ENCODE measurements at places on chromosomes 7 and 10.
A peak's percentile ranks its signal among the peaks of the same experiment; 100 is the strongest.

DNA sequence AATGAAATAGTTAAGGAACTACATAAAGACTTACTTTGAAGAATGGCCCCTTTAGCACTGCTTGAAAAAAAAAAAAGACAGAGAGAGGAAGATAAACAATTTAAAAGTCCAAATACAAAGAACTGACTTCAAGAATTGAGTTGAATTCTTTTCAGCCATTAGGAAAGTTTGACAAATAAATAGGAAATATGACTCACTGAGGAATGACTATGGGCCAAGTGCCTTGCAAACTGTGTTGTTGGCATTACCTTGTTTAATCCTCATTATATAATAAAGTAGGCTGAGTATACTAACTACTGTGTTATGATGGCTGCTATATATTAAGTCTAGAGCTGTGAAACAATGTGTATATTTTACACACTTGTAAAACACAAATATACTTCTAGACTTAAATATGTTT, 151.1 kb downstream of the ELMO1 start:
- DNase-seq = no peak

DNA sequence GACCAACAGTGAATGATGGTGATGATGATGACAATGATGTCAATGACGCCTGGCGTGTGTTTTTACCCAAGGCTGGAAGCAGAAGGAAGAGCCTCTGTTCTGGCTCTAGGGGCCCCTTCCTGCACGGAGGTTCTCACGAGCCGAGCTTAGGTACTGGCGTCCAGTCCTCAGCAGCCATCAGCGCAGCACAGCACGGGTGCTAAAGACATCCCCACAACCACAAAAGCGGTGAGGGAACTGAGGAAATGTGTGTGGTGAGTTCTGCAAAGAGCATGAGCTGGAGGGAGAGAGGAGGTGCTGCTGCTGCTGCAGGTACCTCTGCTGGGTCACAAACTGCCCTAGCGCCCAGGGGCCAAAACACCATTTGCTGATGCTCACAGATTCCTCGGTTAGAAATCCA, 81.6 kb downstream of the SFMBT2 start:
- no peak for DNase-seq

DNA sequence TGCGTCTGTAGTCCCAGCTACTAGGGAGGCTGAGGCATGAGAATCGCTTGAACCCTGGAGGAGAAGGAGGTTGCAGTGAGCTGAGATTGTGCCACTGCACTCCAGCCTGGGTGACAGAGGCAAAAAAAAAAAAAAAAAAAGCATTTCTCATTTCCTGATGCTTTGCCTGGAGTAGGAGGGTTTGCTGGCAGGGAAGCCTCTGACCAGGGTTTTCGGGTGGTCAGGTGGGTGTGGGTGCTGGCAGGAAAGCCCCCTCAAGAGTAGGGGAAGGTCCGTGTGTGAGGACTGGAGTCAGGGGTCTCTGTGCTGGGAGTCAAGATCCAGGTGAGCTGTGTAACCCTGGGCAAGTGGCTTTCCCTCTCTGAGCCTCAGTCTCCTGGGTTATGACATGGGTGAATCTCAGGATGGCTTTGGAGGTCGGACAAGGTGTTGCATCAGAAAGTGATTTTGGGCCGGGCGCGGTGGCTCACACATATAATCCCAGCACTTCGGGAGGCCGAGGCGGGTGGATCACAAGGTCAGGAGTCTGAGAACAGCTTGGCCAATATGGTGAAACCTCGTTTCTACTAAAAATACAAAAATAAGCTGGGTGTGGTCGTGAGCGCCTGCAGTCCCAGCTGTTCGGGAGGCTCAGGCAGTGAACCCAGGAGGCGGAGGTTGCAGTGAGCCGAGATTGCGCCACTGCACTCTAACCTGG, 3.2 kb downstream of the AMZ1 start:
- no peak for DNase-seq

- DNase-seq = no peak
Measured at GRCh38 chr7:157757211-157757610, 420.4 kb downstream of the DNAJB6 start.

- no peak for DNase-seq
Measured at GRCh38 chr7:51356849-51357516, 40.4 kb upstream of the COBL start.

DNA sequence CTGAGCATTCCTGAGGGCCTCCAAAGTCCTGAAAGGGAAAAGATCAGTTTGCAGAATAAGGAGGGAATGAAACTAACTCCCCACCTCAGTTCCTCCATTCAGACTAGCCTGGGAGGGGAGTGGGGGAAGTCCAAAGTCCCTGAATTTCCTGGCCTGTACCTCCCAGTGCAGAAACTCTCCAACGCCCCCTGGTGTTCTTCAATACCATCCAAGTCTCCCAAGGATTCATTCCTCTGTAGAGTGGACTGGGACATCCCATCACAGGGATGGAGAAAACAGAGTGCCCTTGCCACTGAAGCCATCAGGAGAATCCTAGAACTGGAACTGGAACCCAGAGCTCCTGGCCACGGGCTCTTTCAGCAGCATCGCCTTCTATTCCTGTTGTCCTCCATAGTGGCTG, 1.6 kb upstream of the COL13A1 start:
- peak; percentile 38 for DNase-seq

GRCh38 chr7:1729183-1729582, 59.1 kb downstream of the ELFN1 start:
- DNase-seq = no peak

- no peak for DNase-seq
Measured at GRCh38 chr7:77459311-77459726, 43.2 kb upstream of the GSAP start.

Measured in HAP-1 (cell line).